Breast epithelium (tissue), 4 donors: ENCODE measurements at places on chromosomes 4 and X. TPM values are rescaled to one million over a fixed set of nuclear protein-coding genes. Genes with fewer than 3 reads are reported as not detected.

Gene MCF2
- total RNA-seq: 0.16 TPM

Gene TMPRSS11B
- total RNA-seq: not detected

GRCh38 chrX:9269134-9269533 is 195.7 kb upstream of the TBL1X start:
- DNase-seq: no peak
- no peaks in the 10 kb centered on the region for H3K36me3 ChIP-seq
- H3K27ac ChIP-seq: no peak overlapping the region
- H3K4me3 ChIP-seq: no peak overlapping the region

- H3K4me3 ChIP-seq: no peak overlapping the region
- H3K27ac ChIP-seq: no peak overlapping the region
- H3K27me3 ChIP-seq: no peaks in the 10 kb centered on the region
- no peaks in the 10 kb centered on the region for H3K4me1 ChIP-seq
- DNase-seq: no peak
Measured at GRCh38 chr4:174403177-174403543, 119.1 kb downstream of the HPGD start.

Gene MAGEA3
- not detected for total RNA-seq

- DNase-seq: no peak
- H3K36me3 ChIP-seq: no peaks in the 10 kb centered on the region
- peaks cover 43% of the 10 kb centered on the region for H3K27me3 ChIP-seq
- H3K27ac ChIP-seq: no peak overlapping the region
- H3K4me3 ChIP-seq: no peak overlapping the region
Measured at GRCh38 chrX:12881914-12882313, 15.0 kb downstream of the TLR7 start.

Gene IQSEC2
- total RNA-seq: 18.7 TPM

DNA sequence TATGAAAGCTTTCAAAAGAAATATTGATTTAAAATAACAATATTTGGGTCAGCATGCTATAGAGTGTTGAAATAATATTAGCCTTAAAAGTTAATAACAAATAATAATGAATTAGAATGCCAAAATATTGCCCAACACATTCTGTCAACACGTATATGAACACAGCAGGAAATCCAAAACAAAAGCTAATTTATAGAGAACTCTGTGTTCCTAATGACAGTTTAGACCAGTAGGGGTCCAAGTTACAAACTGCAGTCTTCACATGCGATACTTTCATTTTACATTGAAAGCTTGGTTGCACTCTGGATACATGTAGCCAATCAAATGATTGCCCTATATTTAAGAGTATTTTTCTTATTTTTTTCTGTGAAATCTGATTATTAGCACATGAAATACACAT is 274.4 kb downstream of the DCTD start:
- no peak overlapping the region for H3K27ac ChIP-seq
- no peaks in the 10 kb centered on the region for H3K27me3 ChIP-seq
- DNase-seq: no peak
- H3K4me1 ChIP-seq: no peaks in the 10 kb centered on the region
- H3K4me3 ChIP-seq: no peak overlapping the region

- no peaks in the 10 kb centered on the region for H3K4me1 ChIP-seq
- no peaks in the 10 kb centered on the region for H3K27me3 ChIP-seq
- no peak for DNase-seq
- no peaks in the 10 kb centered on the region for H3K36me3 ChIP-seq
- no peak overlapping the region for H3K4me3 ChIP-seq
- no peak overlapping the region for H3K27ac ChIP-seq
Measured at GRCh38 chr4:21012851-21013331, 312.6 kb downstream of the PACRGL start.

- H3K27ac ChIP-seq: peak overlapping the region; percentile 27
- no peaks in the 10 kb centered on the region for H3K4me1 ChIP-seq
- H3K27me3 ChIP-seq: no peaks in the 10 kb centered on the region
- peak; percentile 24 for DNase-seq
- H3K4me3 ChIP-seq: peak overlapping the region; percentile 35
- H3K36me3 ChIP-seq: no peaks in the 10 kb centered on the region
Measured at GRCh38 chr4:242121-242848, 63.0 kb downstream of the ZNF732 start.

DNA sequence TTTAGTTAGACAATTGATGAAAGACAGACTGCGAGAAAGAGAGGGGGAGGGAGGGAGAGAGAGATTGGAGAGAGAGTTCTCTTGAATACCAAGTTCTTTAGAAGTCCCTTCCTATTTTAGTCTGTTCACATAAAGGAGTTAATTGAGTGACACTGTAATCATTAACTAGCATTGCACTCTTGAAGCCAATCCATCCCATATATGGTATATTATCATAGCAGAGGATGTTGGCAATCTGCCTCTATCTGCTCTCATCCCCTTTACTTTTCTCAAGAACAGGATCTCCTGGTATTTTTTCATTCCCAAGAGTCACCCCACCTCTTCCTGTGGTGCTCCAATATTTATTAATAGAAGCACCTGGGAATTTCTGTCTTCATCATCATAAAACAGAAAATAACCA is 959.6 kb upstream of the NDST4 start:
- no peaks in the 10 kb centered on the region for H3K4me1 ChIP-seq
- no peaks in the 10 kb centered on the region for H3K36me3 ChIP-seq
- H3K27me3 ChIP-seq: no peaks in the 10 kb centered on the region
- H3K27ac ChIP-seq: no peak overlapping the region
- no peak overlapping the region for H3K4me3 ChIP-seq

DNA sequence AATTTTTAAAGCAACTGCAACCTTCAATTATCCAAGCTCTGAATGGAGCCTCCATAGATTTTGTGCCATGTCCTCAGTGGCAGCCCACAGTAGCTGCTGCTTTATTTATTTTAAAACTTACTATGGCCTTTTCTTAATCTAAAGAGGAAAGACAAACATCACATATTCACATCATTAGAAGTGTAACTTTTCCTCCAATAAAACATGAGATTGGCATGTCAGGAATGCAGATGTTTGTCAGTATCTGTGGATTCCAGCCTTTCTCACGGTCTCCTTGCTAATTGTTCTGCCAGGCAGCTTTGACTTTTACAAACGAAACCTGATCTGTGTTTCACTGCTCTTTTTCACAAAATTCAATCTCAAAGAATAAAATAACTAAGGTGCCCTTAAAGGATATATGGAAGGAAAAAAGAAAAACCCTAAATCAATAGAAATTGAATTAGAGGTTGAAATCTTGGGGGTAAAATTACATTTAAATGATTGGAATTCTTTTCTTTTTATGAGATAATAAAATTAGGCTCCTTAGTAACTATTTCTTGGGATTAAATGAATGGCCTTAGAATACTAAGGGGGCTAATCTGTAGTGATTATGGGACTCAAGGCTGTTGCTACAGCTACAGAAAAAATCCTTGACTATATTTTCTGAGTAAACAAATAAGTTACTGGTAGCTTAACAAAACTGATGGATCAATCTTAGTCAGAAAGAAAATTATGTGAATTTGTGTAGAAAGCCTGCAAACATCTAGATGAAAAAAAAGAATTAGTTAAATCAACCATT is 151.3 kb downstream of the RTL9 start:
- H3K4me3 ChIP-seq: no peak overlapping the region
- H3K36me3 ChIP-seq: no peaks in the 10 kb centered on the region
- no peak overlapping the region for H3K27ac ChIP-seq
- peaks cover 30% of the 10 kb centered on the region for H3K27me3 ChIP-seq
- H3K4me1 ChIP-seq: no peaks in the 10 kb centered on the region

DNA sequence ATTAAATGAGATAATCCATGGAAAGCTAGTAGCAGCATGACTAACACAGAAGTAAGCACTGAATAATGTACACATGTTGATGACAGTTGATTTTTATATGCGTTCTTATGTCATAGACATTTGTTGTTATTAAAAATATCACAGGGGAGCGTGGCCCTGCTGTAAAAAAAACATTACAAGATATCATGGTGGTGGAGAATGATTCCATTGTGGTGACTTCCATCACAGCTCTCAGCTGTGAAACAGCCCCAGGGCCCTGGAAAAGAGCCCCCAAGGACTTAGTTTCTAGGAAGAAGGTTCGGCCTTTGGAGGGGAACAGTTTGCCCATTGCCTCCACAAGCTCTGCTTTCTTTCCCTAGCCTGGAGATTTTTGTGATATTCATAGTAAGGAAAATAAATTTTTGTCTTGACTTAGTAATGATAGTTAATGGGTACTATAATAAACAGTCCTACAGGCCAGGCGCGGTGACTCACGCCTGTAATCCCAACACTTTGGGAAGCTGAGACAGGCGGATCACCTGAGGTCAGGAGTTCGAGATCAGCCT is 49.9 kb downstream of the FAM114A1 start:
- H3K27ac ChIP-seq: no peak overlapping the region
- H3K27me3 ChIP-seq: no peaks in the 10 kb centered on the region
- no peaks in the 10 kb centered on the region for H3K4me1 ChIP-seq
- H3K36me3 ChIP-seq: peaks cover 5% of the 10 kb centered on the region
- DNase-seq: no peak

DNA sequence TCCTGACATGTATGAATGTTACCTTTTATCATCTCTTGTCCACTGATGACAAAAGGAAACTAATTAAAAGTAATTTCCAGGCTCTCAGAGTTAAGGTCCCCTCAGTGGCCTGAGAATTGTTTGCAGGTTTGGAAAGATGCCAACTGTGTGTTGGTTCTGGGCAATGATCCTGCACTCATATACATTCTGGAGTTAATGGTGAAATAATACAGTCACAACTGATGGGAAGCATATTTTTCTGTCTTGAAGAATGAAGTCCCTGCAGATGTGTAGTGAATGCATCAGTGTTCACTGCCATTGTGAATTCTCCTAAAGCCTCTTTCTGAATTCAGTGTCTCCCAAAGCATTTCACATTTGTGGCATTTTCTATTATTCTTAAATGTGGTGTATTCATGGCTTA is 238.1 kb upstream of the PPP1R2C start:
- no peaks in the 10 kb centered on the region for H3K4me1 ChIP-seq
- no peaks in the 10 kb centered on the region for H3K36me3 ChIP-seq
- H3K4me3 ChIP-seq: no peak overlapping the region
- DNase-seq: no peak
- H3K27me3 ChIP-seq: peaks cover 10% of the 10 kb centered on the region

Gene PNCK
- total RNA-seq: 0.73 TPM

- H3K27me3 ChIP-seq: no peaks in the 10 kb centered on the region
- H3K27ac ChIP-seq: no peak overlapping the region
- H3K4me3 ChIP-seq: no peak overlapping the region
Measured at GRCh38 chrX:28718450-28718849, 131.2 kb downstream of the IL1RAPL1 start.

- H3K36me3 ChIP-seq: no peaks in the 10 kb centered on the region
- no peak for DNase-seq
- H3K27ac ChIP-seq: no peak overlapping the region
- no peaks in the 10 kb centered on the region for H3K4me1 ChIP-seq
- peaks cover 22% of the 10 kb centered on the region for H3K27me3 ChIP-seq
- H3K4me3 ChIP-seq: no peak overlapping the region
Measured at GRCh38 chrX:101736651-101737050, 77.0 kb upstream of the ARMCX2 start.

DNA sequence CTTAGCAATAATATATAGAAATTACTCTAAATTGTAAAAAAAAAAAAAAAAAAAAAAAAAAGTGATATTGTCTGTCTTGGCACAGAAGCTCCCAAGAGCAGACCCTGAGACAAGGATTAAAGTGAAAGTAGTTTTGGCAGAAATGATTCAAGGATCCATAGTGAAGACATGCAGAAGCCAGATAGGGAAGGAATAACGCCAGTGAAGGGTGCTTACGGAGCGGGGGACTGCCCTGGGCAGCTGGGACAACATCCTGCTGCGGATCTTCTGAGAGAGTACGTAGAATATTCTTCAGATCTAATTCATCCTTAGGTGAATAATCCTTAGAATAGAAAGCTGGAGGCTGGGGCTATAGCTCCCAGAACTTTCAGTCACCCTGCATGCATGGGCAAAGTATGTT is 39.8 kb downstream of the ARHGAP24 start:
- H3K4me1 ChIP-seq: no peaks in the 10 kb centered on the region
- no peaks in the 10 kb centered on the region for H3K36me3 ChIP-seq
- peak overlapping the region; percentile 23 for H3K4me3 ChIP-seq

- no peaks in the 10 kb centered on the region for H3K4me1 ChIP-seq
- no peak for DNase-seq
Measured at GRCh38 chr4:106978046-106978774, 57.9 kb downstream of the DKK2 start.

GRCh38 chrX:86148024-86148511 is at the start of gene DACH2:
TSS of gene DACH2 (plus strand) at chrX:86148451.
- H3K4me3 ChIP-seq: peak within 1 kb of the TSS; percentile 65
- H3K27ac ChIP-seq: no peak within 1 kb of the TSS
- no peaks in the 10 kb centered on the region for H3K36me3 ChIP-seq
- H3K4me1 ChIP-seq: no peaks in the 10 kb centered on the region
- DNase-seq: peak; percentile 44

DNA sequence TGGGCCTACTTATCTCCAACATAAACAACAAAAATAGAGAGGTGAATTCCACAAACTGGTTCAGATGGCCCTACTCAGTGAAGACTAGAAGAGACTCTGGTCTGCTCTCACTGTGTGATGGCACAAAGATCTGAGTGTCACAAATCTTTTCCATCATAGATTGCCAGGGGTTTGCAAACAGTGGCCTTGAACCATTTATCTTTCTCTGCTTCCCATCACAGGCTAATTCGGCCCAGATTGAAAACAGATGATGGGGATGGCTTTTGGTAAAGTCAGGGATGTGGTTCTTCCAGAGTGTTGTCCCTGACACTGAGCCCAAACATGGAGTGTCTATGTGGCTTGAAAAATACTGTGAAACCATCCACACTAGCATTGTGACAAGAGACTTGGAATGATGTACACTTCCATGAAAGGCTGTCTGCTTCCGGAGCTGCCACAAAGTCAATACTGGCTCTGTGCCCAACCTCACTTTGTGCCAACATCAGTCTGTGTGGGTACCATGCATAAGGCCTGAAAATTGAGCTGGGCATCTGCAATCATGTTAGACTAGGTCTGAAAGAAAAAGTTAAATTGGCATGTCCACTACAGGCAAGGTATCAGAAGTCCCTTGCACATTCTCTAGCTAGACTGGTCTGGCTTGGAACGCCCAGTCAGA is 25.2 kb upstream of the PLAC1 start:
- H3K27ac ChIP-seq: no peak overlapping the region
- H3K4me1 ChIP-seq: no peaks in the 10 kb centered on the region
- no peak for DNase-seq
- H3K36me3 ChIP-seq: no peaks in the 10 kb centered on the region
- peaks cover 23% of the 10 kb centered on the region for H3K27me3 ChIP-seq

- no peak overlapping the region for H3K27ac ChIP-seq
- no peak overlapping the region for H3K4me3 ChIP-seq
- H3K4me1 ChIP-seq: no peaks in the 10 kb centered on the region
- no peaks in the 10 kb centered on the region for H3K36me3 ChIP-seq
Measured at GRCh38 chr4:13528821-13529127, 15.5 kb downstream of the NKX3-2 start.
